CD4-positive, alpha-beta T cell treated with Interferon gamma for 1 hour (primary cell): ENCODE measurements at places on chromosomes 3 and 15.

DNA sequence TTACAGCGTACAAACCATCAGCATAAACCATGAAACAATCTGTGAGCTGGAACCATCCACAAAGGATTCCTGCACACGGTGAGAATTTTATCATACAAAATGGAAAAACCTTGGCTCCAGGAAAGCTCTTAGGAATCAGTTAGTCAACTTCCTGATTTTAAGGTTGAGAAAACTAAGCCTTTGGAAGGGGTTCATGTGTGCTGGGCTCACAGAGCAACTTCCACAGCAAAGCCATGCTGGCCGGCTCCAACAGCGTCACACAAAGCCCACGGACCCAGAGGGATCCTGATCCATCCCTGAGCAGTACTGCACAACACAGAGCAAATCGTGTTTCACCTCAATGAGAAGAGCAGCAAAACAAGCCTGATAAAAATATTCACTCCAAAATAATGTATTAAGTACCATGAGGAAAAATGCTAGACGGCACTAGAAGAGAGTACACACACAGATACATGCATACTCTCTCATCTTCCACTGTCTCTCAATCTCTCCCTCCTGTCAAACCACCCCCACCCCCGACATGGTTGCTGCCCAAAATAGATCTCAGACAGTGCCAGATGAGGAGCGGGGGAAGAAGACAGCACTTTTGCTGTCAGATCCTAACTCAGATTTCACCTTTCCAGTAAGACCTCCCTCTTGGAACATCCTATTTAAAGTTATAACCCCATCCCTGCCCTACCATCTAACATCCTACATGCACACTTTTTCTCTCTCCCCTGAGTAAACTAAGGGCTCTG lies 58.6 kb downstream of the MB21D2 start:
- DNase-seq = no peak

DNA sequence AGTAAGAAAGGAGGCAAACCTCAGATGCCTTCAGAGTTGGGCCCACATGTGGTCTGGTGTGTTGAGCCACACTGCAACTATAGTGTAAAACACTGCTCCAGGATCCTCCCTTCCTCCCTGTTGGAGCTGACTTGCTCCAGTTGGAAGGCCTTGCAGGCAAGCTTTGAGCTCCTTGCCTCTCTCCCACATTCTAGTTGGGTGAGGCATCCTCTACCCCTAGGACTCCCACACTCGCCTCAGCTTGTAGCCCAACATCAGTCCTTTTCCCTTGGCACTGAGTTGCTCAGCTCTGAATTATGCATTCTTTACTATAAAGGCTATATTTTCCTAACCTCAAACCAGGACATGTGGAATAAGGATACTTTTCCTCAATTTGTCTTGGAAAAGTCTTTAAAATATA lies 143.9 kb downstream of the NECTIN3 start:
- no peak for DNase-seq

DNA sequence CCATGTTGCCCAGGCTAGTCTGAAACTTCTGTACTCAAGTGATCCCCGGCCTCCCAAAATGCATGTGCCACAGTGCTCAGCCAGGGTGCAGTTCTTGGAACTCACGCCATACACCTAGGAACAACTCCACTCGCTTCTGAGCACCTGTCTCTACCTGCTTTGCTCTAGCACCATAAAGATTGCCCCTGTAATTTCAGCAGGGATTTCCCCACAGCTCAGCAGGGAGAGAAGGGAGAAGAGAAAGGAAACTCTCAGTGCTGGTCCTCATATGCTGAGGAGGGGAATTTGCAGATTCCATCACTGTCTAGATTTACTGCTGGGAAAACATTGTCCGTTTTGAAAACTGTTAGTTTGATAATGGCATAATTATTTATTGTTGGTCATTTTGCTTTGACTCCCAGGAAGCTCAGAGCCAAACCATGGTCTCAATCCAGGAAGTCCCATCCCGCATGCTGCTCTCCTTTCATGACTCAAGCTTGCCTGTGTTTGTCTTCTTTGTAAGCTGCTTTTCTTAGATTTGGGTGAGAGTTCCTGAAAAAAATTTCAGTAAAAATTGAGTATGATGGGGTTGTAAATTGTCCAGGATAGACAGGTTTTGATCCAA lies 24.2 kb downstream of the TRIM71 start:
- no peak for DNase-seq

GRCh38 chr15:68818769-68819494 lies 1.8 kb downstream of the ANP32A start:
- DNase-seq = peak; percentile 53

DNA sequence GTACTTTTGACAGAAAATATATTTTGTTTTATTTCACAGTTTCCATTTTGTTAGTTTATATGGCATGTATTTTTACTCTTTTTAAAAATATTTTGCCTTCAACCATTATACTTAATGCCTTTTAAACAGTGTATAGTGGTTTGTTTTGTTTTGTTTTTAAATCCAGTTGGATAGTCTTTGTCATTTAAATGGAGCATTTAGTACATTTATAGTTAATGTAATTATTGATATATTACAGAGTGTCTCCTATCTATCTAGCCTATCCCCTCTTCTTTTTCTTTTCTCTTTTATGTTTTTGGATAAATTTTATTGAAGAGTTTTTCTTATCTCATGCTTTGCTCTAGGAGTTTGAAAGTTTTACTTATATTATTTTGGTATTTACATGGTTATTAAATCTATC lies 3.6 kb downstream of the SAMMSON start:
- DNase-seq = no peak

- peak; percentile 32 for DNase-seq
Measured at GRCh38 chr3:58167431-58168351, 43.1 kb downstream of the DNASE1L3 start.

DNA sequence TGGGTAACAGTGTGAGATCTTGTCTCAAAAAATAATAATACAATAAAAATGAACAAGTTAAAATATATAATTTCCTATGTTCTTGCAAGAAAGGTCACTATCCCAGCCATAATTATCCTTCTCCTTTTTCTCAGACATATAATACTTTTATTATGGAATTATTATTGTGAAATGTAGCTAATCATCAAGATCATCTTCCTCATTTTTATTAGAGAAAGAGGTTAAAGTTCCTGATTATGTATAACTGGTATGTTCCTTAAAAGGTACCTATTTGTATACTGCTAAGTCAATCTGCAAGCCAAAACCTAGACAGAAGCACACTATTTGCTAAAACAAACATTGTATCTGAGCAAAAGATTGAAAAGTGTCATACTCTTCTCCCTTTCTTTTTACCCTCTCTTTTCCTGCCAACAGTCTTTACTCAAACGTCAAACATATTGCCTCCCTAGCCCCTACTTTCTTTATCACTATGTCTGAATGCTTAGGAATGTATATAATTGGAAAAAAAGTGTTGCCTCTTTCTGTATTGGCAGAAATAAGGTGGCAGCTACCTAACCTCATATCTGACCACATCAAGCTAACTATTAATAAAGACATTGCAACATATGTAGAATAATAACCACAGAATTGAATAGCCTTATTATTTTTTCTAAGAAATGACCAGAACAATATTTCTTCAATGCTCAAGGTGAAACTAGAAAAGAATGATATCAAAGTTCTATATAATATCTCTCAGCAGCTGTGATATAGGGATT lies 18.5 kb downstream of the SEC11A start:
- DNase-seq = no peak

GRCh38 chr3:15099364-15100098 lies 583 bp upstream of the RBSN start:
- DNase-seq = no peak

GRCh38 chr3:61646360-61646759 lies 85.0 kb downstream of the PTPRG start:
- DNase-seq = no peak

GRCh38 chr3:195151866-195152541 lies 119.0 kb downstream of the XXYLT1 start:
- DNase-seq = no peak

GRCh38 chr3:167493244-167493643 lies 19.4 kb upstream of the SERPINI2 start:
- no peak for DNase-seq

- DNase-seq = no peak
Measured at GRCh38 chr3:120983841-120984240, 75.8 kb downstream of the STXBP5L start.

- DNase-seq = no peak
Measured at GRCh38 chr3:98326105-98326893, 27.4 kb upstream of the OR5K4 start.

DNA sequence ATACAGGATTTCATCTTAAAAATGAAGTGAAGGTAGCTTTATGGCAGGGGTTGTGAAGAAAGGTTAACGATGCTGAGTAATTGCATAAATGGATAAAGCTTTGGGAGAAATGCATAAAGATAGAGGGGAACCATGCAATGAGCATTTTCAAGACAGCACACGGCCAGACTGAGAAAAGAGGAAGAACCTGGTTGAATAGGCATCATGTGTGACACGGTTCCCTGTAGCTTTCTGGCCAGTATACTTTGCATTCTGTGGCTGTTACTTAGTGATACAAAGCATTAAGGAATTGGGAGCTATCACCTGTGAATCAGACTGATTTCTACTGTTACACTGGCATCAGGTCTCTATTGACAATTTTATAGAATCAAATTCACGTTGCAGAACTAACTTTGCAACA lies 33.3 kb downstream of the NR2C2 start:
- peak; percentile 2 for DNase-seq

DNA sequence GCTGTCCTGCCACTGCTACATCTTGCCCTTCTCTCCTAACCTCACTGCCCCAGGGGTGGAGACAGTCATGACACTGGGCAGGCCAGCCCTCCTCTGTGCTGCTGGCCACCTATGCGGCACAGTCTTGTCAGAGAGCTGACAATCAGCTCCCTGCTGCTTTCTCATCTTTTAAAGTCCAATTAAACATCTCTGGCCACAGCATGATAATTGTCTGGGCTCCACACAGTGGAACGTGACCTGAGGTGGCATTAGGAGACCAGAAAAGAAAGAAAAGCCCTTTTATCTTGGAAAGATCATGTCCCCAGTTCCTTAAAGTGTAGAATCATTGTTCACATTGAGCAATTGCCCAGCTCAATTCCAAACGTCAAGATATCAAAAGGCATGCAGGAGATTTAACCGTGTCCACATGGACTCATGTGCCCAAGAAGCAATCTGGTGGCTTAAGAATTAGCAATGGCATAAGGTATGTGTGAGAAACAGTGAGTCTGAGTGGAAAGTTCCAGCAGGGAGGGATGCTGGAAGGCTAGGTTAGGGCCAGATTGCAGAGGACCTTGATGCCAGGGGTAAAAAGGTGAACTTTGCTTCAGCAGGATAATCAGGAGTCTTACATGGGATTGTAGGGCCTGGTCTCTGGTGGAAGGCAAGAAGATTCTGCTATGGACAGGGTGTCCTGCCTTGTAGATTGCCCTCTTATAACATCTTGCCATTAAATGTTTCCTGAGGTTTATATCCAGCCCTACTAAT lies 15.3 kb upstream of the CACNA1D start:
- DNase-seq = no peak
